ENCODE measurements at places on chromosomes 5 and 9.

GRCh38 chr9:113998525-113999255 is 79.4 kb downstream of the AMBP start:
- no peak for DNase-seq

- no peak for DNase-seq
These were observed 71.5 kb downstream of the ELAVL2 start for GRCh38 chr9:23754551-23754950.

GRCh38 chr5:6448622-6449464 is at the start of gene UBE2QL1:
Gene UBE2QL1, plus strand, starts transcription at chr5:6448859. Its CDS starts 35 bp downstream, at chr5:6448894.
- DNase-seq = no peak

- DNase-seq = no peak
These were observed 321.8 kb upstream of the MEF2C start for GRCh38 chr5:89204756-89205155.

GRCh38 chr5:127290946-127291693 is 524 bp downstream of the MEGF10 start:
- DNase-seq = no peak

Data from hippocampal formation (tissue), 2 donors.